ENCODE measurements at places on chromosomes 1 and 21.

GRCh38 chr1:78839704-78840277 is 166.7 kb downstream of the ADGRL4 start:
- no peak for DNase-seq

DNA sequence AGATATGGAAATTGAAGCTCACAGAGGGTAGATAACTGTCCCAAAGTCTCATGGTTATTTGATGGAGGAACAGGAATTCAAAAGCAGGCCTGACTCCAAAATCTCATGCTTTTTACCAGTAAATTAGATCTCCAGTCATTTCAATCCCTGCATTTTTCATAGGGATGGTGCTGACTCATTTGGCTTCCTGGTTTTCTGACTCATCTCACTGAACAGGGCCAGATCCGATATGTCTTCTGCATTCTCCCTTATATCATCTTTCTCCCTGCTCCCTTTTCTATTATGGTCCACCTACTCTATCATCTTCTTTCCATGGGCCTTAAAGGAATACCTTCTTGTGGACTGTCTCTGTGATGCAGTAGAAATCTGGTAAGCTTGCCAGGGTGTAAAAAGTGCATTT is 187.2 kb downstream of the FGGY start:
- DNase-seq: no peak

DNA sequence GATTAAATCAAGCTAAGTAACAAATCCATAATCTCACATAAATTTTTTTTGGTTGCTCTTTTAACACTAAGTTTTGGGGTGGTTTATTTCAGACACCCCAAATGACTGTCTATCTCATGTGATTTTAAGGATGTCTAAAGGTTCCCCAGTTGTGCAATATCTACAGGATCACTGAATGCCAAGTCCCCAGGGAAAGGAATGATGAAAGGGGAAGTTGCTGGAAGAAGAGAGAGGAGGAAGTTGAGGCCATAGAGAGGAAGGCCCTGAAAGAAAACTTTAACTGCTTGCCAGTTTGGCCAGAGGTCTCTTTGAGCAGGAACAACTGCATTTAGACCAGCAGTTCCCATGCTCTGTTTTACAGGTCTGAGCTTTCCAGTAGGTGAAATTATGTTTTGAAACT is 27.5 kb upstream of the SLC19A2 start:
- DNase-seq: no peak

- DNase-seq: no peak
Observed at GRCh38 chr1:29529677-29530278, 293.5 kb downstream of the PTPRU start.

GRCh38 chr1:155322571-155322952 is 1.9 kb downstream of the RUSC1 start:
- no peak for DNase-seq

DNA sequence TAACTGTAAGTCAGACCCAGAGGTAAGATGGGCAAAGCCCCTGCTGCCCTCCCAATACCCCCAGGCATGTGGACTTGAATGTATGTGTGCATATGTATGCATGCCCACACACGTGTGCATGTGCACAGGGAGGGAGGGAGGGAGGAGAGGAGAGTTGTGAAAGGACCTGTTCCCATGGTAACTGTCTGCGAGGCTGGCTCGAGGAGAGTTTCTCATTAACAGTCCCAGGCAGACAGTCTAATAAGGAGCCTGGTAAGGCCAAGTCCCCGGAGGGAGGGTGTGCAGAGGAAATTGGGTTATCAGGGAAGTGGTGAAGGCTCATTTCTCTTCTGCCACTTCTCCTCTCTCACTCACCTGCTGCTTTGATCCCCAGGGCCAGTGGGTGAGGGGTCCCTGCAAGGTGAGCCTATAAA is 74.9 kb downstream of the NFASC start:
- DNase-seq: no peak

GRCh38 chr21:36551321-36551720 is 71.4 kb upstream of the CLDN14 start:
- DNase-seq: no peak

DNA sequence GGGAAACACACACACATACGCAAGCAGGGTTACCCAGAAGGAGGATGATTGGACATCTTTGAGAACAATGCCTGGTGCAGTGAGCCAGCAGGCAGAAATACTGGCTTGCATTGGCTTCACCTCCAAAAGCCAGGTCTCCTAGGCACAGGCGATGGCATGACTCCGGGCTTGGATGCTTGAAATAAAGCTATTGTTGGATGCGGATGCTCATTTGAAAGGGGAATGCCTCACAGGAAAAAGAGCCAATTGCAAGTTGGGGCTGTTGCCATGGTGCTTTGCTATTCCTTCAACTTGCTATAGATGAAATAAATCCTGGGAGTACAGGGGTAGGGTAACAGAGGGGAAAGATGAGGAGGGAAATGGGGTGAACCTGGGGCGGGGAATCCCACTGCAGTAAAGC is 180.7 kb upstream of the SGIP1 start:
- no peak for DNase-seq

DNA sequence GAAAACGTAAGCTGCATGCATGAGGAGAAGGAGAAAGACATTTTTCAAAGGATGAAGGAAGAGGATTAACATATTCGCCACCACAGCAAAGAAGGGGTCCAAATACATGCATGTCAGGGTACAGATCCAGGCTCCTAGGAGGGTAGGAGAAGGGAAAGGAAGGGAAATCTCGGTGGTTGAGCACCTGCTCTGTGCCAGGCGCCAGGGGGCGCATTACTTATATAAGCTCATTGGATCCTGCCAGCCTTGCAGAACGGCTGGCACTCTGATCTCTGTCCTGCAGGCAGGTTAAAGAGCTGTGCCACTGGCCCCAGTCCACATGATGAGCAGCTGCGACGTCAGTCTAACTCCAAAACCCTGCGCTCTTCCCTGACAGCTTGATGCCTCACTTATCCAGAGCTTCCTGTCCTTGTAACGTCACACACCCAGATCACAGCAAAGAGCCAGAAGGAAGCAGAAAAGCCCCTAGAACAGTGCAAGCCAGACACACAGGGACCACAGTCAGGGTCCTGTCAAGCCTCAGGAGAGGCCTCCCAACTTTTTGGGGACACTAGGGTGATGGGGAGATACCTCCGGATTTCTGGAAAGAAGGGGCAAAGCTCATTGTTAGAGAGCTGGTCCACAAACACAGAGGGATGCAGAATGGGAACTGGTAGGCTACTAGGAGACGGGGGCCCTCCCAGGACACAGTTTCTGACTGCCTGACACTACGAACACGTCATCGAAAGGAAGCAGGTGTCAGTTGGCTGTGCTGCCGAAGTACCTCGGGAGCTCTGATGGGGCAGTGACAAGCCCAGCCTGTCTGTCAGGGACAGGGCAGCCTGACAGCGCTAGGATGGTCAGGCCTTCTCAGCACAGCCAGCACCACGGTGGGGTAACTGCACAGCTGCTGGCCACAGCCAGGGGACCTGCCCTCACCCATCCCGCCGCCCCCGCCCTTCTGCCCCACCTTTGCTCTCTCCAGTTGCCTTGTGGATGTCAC is 99.1 kb downstream of the BEND5 start:
- DNase-seq: no peak

DNA sequence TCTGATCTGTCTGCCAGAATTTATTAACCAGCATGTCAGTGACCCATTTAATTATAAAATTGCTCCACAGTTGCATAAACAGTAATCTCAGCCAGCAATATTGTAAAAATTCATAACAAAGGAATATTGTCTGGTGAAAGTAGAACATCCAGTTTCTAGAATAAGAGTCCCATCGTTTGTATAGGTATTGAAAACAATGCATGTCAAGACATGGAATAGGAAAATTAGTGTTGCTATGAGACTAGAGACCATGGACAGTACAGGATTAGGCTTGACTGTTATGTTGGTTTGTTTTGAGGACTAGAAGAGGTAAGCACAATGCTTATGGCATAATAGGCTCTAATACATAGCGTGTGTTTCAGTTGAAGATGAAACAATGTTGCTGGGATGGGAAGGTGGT is 37.1 kb downstream of the ATF6 start:
- DNase-seq: no peak

GRCh38 chr1:232917053-232917452 is 33.4 kb upstream of the NTPCR start:
- DNase-seq: no peak

DNA sequence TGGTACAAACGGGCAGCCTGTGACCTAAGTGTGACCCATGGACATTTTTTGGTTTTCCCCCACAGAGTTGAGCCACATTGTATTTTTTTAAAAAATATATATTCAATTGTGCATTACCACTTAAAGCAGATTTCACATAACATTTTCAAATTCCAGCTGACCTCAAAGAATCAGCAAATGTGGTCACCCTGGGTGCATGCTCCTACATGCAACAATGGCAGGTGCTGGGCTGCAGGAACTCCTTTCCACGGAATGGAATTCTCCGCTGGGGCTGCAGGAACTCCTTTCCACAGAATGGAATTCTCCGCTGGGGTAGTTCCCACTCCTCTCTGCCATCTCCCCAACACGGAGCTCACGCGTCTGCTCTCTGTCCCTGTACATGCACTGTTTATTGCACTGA is 68.7 kb downstream of the MAP10 start:
- no peak for DNase-seq

DNA sequence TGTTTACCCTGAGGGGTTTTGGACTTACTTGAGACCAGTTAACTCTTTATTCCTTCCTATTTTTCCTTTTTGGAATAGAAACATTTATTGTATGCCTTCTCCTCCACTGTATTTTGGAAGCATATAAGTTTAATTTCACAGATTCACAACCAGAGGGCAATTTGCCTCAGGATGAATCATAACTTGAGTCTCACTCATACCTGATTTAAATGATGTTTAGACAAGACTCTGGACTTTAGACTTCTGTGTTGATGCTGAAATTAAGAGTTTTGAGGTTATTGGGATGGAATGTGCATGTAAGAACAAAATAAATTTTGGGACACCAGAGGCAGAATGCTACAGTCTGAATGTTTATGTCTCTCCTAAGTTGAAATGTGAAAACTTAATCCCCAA is 7.1 kb upstream of the ADAM30 start:
- no peak for DNase-seq

DNA sequence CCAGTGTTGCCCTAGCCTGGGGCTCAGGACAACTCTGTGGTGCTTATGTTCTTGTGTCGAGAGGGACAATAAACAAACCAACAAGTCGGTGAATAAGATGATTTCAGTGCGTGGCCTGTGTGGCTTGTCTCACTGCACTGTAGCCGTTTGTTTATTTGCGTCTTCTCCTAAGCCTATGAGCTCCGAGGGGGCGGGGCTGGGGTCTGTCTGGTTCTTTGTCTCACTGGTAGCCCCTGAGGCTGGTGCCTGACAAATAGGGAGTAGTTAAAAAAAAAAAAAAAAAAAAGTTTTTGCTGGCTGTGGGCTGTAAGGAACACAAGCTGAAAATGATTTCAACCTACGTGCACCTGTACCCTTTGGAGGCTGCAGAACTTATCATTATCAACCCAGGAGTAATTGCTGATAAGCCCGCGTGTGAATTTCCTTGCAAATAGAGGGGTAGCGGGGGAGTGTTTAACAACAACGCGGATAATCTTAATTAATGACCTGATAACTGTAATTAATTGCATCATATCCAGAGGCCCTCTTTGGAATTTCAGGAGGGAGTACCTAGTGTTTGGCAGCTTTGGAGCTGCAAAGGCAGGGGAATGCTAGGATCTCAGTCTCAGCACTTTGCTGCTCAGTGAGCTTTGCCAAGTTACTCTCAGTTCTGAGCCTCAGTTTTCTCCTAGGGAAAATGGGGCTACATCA is 925 bp upstream of the ARHGEF10L start:
- no peak for DNase-seq

DNA sequence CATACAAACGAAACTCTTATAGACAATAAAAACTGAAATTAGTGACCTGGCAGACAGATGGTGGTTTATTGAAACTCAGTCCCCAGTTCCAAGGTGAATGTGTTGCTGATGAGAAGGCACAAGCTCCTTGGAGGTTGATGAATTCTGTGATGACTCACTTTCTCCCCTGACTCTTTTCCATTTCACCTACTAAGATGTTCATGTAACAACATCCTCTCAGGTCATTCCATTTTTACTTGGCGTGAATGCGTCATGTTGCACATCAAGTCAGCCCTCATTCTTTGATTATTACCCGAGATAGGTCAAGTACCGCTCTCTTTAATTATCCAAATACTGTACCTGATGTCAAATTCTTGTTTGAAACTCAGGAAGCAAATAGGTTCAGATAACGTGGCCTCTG is 10.1 kb upstream of the IL10RB start:
- DNase-seq: peak; percentile 19

GRCh38 chr21:31865429-31865970 is 7.3 kb upstream of the HUNK start:
- DNase-seq: no peak

GRCh38 chr1:229815076-229815475 is 189.0 kb downstream of the URB2 start:
- DNase-seq: no peak

GRCh38 chr1:247576514-247576913 is 11.6 kb upstream of the OR2G2 start:
- no peak for DNase-seq

GRCh38 chr1:12380326-12381249 is 150.8 kb downstream of the VPS13D start:
- no peak for DNase-seq

- no peak for DNase-seq
Observed at GRCh38 chr1:168086438-168086837, 50.3 kb downstream of the GPR161 start.

GRCh38 chr1:206668351-206668750 is 16.4 kb upstream of the MAPKAPK2 start:
- DNase-seq: no peak

DNA sequence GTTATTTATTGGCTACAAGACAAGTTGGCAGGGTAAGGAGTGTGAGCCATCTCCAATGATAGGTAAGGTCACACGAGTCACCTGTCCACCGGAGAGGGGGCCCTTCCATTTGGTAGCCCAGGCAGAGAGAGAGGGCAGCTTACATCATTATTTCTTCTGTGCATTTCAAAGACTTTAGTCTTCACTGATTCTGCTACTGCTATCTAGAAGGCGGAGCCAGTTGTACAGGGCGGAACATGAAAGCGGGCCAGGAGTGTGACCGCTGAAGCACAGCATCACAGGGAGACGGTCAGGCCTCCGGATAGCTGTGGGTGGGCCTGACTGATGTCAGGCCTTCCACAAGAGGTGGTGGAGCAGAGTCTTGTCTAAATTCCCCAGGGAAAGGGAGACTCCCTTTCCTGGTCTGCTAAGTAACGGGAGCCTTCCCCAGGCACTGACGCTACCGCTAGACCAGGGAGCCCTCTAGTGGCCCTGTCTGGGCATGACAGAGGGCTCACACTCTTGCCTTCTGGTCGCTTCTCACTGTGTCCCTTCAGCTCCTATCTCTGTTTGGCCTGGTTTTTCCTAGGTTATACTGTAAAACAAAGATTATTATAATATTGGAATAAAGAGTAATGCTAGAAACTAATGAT is 36.7 kb downstream of the ZNF695 start:
- peak; percentile 7 for DNase-seq

- DNase-seq: no peak
Observed at GRCh38 chr21:33367309-33367973, 35.8 kb upstream of the IFNGR2 start.

Measured in stimulated activated naive CD4-positive, alpha-beta T cell treated with Interleukin-2 at 50 U/mL for 16 hours (primary cell).